RCC 7860 (cell line): ENCODE measurements at places on chromosomes 1 and 21.

- no peak for DNase-seq
Observed at GRCh38 chr1:191575746-191576145, 582.5 kb upstream of the RGS18 start.

DNA sequence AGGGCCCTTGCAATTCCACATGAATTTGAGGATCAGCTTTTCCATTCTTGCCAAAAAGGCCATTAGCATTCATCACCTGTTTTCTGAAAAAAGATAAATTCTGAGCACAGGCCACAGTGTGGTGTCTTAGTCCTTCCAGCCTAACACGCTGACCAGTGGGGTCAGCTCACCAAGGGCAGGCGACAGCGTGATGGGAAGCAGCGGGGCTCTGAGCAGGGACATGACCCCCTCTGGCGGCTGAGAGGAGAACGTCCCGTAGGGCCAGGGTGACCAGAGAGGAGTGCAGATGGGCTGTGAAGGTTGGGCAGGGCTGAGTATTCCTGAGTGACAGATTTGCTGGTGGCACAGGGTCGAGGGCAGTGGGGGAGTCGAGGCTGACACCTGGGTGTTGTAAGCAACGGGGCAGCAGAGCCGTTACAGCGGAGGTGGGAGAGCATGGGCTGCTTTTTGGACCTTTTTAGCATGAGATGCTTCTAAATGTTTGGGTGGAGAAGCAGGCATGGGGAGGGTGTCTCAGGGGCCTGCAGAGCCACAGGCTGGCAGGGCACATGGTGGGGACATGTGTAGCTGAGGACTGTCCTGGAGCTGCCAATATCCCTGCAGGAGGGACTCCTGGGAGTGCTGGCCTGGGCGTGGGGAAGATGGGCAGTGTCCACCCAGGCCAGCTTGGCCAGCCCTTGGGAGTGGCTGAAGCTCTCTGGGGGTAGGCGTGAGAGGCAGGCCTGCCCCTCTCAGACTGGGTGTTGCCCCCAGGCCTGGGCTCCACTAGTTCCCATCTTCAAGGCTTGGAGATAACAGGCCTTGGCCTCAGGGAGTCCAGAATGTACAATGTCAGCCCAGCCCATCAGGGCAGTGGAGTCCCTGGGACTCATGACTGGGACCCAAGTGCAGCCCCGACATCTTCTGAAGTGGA, 8.6 kb upstream of the CALML6 start:
- DNase-seq: peak; percentile 77

DNA sequence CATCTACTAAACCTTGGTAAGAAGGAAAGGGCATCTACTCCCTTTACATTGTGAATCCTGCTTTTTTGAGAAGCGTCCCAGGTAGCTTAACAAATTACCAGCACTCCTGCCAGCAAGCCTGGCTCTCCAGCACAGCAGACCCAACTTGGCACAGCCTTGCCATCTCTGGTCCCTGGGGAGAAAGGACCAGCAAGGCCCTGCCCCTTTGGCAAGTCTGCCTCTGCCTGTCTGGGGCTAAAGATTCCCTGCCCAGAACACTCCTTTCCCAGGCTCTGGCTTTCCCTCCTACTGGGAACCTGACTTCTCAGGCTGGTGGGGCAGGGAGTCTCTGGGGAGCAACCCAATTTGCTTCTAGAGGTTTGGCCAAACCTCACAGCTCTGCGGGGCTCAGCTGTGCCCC, 68.5 kb downstream of the ATP2B4 start:
- DNase-seq: no peak

GRCh38 chr21:41603476-41603875, 95.5 kb upstream of the TMPRSS2 start:
- DNase-seq: no peak

- no peak for DNase-seq
Observed at GRCh38 chr1:111779546-111779945, 23.8 kb downstream of the DDX20 start.

- no peak for DNase-seq
Observed at GRCh38 chr1:18989896-18990295, 33.4 kb upstream of the IFFO2 start.

- no peak for DNase-seq
Observed at GRCh38 chr1:115046751-115047150, 17.1 kb downstream of the TSHB start.

- no peak for DNase-seq
Observed at GRCh38 chr1:29465755-29466154, 229.4 kb downstream of the PTPRU start.

GRCh38 chr1:54238353-54239034, 38.5 kb downstream of the MRPL37 start:
- DNase-seq: no peak

DNA sequence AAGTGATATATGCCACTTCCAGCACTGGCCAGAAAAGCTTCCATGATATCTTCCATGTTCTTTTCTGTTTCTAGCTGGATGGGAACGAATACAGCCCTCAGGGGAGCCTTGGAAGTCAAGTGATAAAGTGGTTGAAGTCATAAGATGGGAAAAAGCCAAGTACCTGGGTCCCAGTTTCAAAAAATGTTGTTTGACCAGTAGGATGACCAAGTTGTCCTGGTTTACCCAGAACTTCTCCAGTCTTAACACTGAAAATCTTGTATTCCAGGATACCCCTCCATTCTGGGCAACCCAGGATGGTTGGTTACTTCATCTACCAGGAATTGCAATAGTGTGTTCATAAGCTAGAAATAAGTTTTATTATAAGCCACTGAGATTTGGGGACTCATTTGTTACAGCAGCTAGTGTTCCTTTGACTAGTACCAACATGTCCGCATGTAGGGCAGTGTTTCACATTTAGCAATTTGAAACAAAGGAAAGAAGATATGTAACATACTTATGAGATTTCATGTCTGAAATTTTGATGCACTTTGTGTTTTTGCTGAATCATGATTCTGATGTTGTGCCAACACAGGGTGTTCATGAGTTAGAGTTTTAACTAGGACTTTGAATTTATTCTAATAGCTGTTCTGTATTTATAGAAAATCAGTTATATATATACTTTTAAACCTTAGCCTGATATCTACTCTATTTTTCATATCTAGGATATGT, 139.9 kb downstream of the TPR start:
- DNase-seq: no peak

DNA sequence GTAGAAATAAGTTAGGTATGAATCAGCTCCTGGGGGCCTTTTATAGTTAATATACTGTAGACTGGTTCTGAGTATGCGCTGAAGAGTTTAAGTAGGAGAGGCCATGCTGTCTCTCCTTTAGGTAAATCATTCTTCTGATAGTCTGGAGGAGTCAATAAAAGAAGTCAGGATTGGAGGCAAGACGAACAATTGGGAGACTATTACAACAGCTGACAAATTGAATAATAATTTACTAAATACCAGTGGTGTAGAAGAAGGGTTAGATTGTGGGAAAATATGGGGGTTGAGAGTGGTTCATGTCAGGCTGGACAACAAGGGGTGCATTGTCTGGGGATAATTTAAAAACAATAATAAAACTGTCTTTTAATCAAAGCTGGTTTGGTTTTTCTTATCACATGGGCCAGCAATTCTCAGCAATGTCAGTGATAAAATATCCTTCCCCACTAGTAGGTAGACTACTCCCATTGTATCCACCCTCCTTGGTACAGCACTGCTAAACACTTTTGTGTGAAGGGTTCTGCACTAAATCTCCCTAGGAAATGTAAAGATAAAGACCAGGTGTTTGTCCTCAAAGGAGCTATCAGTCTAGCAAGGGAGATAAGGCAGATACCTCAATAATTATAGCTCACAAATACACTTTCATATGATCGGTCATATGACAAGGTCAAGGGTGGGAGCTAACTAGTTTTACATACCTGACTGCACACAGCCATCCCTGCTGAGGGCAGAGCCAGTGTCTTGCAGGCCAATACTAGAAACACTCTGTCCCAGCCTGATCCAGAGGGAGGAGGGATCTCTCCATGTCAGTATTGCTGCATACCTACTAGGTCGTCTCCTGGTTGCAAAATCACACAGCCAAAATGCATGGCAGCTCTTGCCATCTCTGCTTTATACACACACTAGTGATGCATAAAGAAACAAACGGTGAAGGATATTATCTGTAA, 299.7 kb downstream of the VAV3 start:
- DNase-seq: peak; percentile 69

- no peak for DNase-seq
Observed at GRCh38 chr1:26168410-26169197, at the start of gene C1orf232. TSS of gene C1orf232 (minus strand) at chr1:26168963. CDS start at chr1:26168499, 464 bp downstream.

DNA sequence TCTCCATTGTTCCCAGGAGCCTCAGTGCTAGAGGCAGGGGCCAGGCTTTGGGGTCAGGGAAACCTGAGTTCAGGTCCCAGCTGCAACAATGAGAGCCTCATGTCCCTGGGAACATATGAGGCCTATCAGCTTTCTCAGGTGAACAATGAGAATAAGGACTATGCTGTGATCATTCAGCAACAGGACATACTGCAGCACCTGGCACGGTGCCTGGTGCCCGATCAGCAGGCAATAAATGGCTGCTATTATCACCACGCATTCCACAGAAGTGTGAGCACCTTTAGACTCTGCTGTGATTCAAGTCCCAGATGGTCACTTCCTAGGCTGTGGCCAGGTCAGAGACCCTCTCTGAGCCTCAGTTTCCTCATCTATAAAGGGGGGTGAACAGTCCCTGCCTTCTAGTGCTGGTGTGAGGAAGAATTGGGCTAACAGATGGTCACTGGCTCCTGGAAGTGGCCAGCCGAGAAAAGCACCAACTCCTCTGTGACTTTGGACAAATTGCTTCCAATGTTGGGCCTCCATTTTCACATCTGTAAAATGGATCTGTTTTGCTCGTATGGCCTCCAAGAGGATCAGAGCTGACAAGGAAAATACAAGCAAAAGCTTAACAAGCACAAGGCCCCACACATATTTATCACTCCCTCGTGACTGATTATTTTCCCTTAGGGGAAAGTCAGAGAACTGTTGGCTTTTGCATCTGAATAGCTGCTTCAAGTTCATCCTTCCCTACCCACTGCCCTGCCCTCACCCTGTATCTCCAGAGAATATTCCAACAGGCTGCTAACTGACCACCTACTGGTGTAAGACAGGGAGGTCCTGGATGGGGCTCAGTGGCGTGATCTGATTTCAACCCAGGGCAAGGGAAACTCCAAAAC, 1.1 kb downstream of the SLC5A9 start:
- no peak for DNase-seq

DNA sequence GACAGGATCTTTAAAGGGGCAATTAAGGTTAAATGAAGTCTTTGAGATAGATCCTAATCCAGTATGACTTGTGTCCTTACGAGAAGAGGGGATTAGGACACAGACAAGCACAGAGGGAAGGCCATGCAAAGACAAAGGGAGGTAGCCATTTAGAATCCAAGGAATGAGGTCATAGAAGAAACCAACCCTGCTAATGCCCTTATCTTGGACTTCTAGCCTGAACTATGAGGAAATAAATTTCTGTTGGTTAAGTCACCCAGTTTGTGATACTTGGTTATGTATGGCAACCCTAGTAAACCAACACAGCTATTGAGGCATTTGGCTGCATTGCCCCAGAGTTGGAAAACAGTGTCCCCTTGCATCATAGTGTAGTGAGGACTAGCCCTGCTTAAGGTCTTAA, 121.3 kb downstream of the MAST2 start:
- DNase-seq: peak; percentile 13

- no peak for DNase-seq
Observed at GRCh38 chr1:236122176-236122575, 20.2 kb upstream of the GPR137B start.

GRCh38 chr1:115648717-115649691, 7.2 kb downstream of the VANGL1 start:
- no peak for DNase-seq

GRCh38 chr1:168092566-168093355, 44.0 kb downstream of the GPR161 start:
- no peak for DNase-seq
